Activated CD4-positive, alpha-beta memory T cell treated with anti-CD3 and anti-CD28 coated beads for 36 hours (primary cell): ENCODE measurements at places on chromosomes 4 and X. TPM values are rescaled to one million over a fixed set of nuclear protein-coding genes. Genes with fewer than 3 reads are reported as not detected.

Gene DCHS2
- total RNA-seq: not detected

- DNase-seq: no peak
These were observed 1393.9 kb downstream of the ARAP2 start for GRCh38 chr4:34850421-34850820.

DNA sequence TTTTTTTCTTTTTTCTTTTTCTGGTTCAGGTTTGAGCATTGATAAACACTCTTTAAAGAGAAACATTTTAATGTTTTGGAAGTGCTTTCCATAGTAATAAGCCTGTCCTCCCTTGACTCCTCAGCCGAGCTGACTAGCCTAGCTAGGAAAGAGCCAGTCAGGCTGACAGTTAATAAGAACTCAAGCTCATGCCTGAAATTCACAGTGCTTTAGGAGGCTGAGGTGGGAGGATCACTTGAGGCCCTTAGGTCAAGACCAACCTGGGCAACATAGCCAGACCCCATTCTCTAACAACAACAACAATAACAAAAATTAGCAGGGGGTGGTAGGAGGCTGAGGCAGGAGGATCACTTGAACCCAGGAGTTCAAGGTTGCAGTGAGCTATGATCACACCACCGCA lies 53.4 kb upstream of the ZCCHC13 start:
- no peak for DNase-seq

- no peak for DNase-seq
These were observed 45.2 kb downstream of the MTMR8 start for GRCh38 chrX:64350047-64350446.

- DNase-seq: no peak
These were observed 56.1 kb downstream of the CNGA2 start for GRCh38 chrX:151790481-151791160.
